ENCODE measurements at places on chromosomes 12 and 14. TPM values are rescaled to one million over a fixed set of nuclear protein-coding genes. Genes with fewer than 3 reads are reported as not detected.

Gene LGMN
- total RNA-seq = 39.8 TPM

Gene PAX9
- total RNA-seq = 23.4 TPM

Gene PROX2
- not detected for total RNA-seq

Gene AICDA
- not detected for total RNA-seq

Gene KRT75
- not detected for total RNA-seq

Gene SLC25A47
- total RNA-seq = not detected

Gene FBXO33
- total RNA-seq = 9.5 TPM

Gene SDR9C7
- total RNA-seq = not detected

Gene DACT1
- 5.1 TPM for total RNA-seq

DNA sequence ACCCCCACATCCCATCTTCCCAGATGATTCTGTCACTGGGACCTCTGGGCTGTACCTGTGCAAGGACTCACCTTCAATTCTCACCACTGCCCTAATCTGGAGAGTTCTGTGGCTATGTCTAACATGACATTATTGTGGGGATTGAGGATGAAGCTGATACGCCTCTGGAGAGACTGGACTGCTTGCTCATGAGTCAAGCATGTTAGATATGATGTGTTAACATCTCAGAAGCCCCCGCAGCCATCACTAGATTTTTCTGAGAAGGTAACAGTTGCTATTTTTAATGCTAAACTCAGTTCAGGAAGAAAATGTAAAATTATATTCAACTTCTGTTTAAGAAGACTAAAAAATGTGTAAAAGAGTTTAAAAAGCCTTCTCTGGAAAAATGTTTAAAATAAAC is 25.7 kb downstream of the JKAMP start:
- H3K4me1 ChIP-seq = no peaks in the 10 kb centered on the region
- peaks cover under 1% of the 10 kb centered on the region for H3K36me3 ChIP-seq
- no peak for DNase-seq
- no peak overlapping the region for H3K27ac ChIP-seq

DNA sequence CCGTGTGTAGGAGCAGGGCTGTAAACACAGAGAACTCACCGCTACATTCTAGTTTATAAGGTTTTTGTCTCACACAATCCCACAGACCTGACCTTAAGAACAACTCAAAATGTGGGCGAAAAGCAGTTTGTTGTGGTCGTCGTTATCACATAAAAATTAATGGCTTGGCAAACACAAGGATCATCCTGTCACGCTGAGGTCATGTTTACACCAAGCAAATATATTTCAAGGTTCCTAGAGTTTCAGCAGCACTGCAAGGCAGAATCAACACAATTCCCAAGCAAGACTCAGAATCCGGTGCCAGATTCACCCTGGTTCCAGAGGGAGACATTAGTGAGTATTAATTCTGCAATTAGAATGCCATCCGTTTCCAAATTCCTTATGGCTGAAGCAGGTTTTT is 30.1 kb upstream of the MAP1LC3B2 start:
- H3K4me1 ChIP-seq = peaks cover 33% of the 10 kb centered on the region
- H3K27me3 ChIP-seq = no peaks in the 10 kb centered on the region
- no peak overlapping the region for H3K27ac ChIP-seq
- no peaks in the 10 kb centered on the region for H3K36me3 ChIP-seq
- no peak for DNase-seq
- no peak overlapping the region for H3K4me3 ChIP-seq

DNA sequence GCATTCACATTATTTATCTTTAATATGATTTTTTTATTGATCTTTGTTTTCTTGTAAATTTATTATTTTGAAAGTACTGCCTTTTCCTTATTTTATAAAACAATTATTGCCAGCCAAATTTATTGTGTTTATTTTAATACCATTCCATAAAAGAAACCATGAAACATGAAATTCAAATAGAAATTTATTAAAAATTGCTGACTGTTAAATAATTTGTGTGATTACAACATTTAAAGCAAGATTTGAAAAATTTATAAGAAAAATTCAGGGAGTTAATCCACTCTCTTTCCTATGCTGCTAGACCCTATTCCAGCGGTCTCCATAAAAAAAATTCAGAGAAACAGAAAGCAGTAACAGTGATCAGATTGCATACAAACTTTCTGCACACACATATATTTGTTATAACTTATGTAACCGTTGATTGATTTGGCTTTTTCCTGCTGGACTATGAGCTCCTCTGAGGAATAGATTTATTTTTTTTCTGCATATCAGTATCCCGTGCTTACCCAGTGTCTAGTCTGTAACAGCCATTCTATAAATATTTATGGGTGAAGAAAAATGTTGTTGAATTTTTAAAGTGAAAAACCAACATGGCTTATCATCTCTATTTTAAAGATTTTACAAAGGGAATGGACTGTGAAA is 68.1 kb downstream of the LRRK2 start:
- H3K36me3 ChIP-seq = no peaks in the 10 kb centered on the region
- H3K27me3 ChIP-seq = no peaks in the 10 kb centered on the region
- no peak overlapping the region for H3K27ac ChIP-seq
- no peaks in the 10 kb centered on the region for H3K4me1 ChIP-seq

GRCh38 chr14:89417465-89418225 is 612 bp upstream of the FOXN3 start:
- H3K27ac ChIP-seq = peak overlapping the region; percentile 42
- H3K4me1 ChIP-seq = peaks cover 4% of the 10 kb centered on the region
- DNase-seq = peak; percentile 77
- peak overlapping the region; percentile 53 for H3K4me3 ChIP-seq
- no peaks in the 10 kb centered on the region for H3K36me3 ChIP-seq

- no peak overlapping the region for H3K27ac ChIP-seq
- H3K27me3 ChIP-seq = peaks cover 26% of the 10 kb centered on the region
- no peak for DNase-seq
- no peaks in the 10 kb centered on the region for H3K36me3 ChIP-seq
- no peak overlapping the region for H3K4me3 ChIP-seq
Measured at GRCh38 chr12:128695697-128696096, 128.1 kb downstream of the SLC15A4 start.

DNA sequence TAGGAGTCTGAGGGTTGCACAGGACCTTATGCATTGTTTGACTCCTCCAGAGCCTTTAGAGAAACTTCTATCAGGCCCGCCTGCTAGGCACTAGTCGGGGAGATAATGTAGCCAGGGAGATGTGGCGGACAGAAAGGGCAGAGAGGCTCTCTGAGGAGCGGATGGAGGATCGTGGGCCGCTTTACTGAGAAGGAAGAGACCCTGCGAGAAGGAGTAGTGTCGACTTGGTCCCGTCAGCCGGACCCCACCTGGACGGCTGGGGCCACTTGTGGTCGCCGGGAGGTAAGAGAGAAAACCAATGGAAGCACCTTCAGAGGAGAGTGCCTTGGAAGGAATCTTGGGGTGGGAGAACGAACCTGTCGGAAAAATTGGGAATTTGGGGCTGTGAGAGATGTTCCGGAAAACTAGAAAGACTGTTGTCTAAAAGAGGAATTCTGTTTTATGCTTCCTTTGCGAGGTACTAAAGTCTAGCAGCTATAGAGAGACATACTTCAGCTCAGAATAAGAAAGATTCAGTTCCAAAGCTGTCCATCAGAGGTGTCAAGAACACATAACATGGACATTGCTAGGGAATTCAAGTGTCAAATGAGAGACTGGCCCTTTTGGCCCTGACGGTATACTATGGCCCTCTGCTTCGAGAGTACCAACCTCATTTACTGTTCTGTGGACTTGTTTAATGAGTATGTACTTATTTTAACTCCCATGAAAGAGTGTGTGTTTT is 660 bp upstream of the MCRS1 start:
- H3K27me3 ChIP-seq = no peaks in the 10 kb centered on the region
- peaks cover 27% of the 10 kb centered on the region for H3K36me3 ChIP-seq
- DNase-seq = no peak

- DNase-seq = no peak
- H3K36me3 ChIP-seq = no peaks in the 10 kb centered on the region
- no peak overlapping the region for H3K27ac ChIP-seq
- no peaks in the 10 kb centered on the region for H3K27me3 ChIP-seq
- H3K4me1 ChIP-seq = no peaks in the 10 kb centered on the region
Measured at GRCh38 chr12:92573104-92573503, 129.7 kb upstream of the PLEKHG7 start.

- no peaks in the 10 kb centered on the region for H3K27me3 ChIP-seq
- no peak for DNase-seq
- H3K27ac ChIP-seq = no peak overlapping the region
- H3K36me3 ChIP-seq = no peaks in the 10 kb centered on the region
- H3K4me3 ChIP-seq = no peak overlapping the region
- peaks cover 12% of the 10 kb centered on the region for H3K4me1 ChIP-seq
Measured at GRCh38 chr12:92074889-92075288, 70.8 kb downstream of the BTG1 start.

DNA sequence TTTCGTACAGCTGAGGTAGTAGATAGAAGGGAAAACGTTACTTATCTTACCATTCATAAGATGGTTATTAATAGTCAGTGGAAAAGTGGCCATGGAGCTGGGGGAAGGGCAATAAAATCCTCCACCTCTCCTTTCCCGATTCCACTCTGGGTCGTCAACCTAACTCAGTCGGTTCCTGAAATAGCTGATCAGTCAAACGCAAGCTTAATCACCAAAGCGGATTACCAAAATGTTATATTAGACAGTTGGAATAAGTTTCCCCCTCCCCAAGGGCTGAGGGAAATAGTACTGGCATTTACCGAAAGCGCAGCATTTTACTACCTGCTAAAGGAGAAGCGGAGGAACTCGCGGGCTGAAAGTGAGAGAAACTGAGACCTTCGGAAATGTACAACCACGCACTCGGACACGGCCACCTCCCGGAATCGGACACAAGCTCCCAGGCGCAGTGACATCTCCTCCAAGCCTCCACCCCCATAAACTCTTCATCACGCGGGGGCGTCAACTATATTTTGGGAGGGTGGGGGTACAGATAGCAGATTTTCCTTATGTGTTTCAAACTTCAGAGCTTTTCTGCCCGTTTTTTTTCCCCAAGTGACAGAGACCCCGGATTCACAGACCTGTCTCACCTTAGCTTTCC is 1.2 kb downstream of the PPM1H start:
- peaks cover 6% of the 10 kb centered on the region for H3K4me1 ChIP-seq
- H3K4me3 ChIP-seq = peak overlapping the region; percentile 56
- no peak overlapping the region for H3K27ac ChIP-seq
- no peaks in the 10 kb centered on the region for H3K36me3 ChIP-seq
- H3K27me3 ChIP-seq = peaks cover 80% of the 10 kb centered on the region

DNA sequence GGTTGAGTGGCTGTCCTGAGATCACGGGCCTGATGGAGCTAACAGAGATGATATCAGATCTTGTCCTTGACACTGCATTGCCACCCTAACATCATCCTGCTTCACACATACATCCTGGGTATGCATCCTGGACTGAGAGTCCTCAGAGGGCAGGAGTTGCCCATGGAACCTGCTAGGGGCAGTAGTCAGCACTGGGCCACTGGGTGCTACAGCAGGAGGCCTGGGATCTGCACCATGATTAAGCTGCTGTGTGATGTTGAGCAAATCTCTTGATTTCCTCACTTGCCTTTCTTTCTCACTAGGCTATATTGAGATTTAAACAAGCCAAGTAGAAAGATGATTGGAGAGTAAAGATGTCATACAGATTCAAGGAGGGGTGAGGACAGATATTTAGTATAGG is 22.1 kb upstream of the EIF4B start:
- no peak overlapping the region for H3K27ac ChIP-seq
- no peaks in the 10 kb centered on the region for H3K36me3 ChIP-seq
- H3K27me3 ChIP-seq = no peaks in the 10 kb centered on the region

- H3K27ac ChIP-seq = no peak overlapping the region
- H3K4me1 ChIP-seq = peaks cover 18% of the 10 kb centered on the region
- no peak overlapping the region for H3K4me3 ChIP-seq
- peak; percentile 46 for DNase-seq
Measured at GRCh38 chr14:62667421-62667914, 377.8 kb downstream of the KCNH5 start.

GRCh38 chr14:55138091-55138490 is 9.0 kb downstream of the LGALS3 start:
- no peak for DNase-seq
- H3K4me3 ChIP-seq = no peak overlapping the region
- peaks cover 6% of the 10 kb centered on the region for H3K36me3 ChIP-seq
- no peaks in the 10 kb centered on the region for H3K27me3 ChIP-seq
- H3K27ac ChIP-seq = no peak overlapping the region
- no peaks in the 10 kb centered on the region for H3K4me1 ChIP-seq

GRCh38 chr12:121232163-121232562 is 22.2 kb downstream of the P2RX4 start:
- H3K27ac ChIP-seq = no peak overlapping the region
- H3K4me3 ChIP-seq = no peak overlapping the region
- no peak for DNase-seq
- no peaks in the 10 kb centered on the region for H3K27me3 ChIP-seq
- no peaks in the 10 kb centered on the region for H3K4me1 ChIP-seq
- H3K36me3 ChIP-seq = peaks cover under 1% of the 10 kb centered on the region

Measured in A673 (cell line).